ENCODE measurements at places on chromosomes 2 and 18.

DNA sequence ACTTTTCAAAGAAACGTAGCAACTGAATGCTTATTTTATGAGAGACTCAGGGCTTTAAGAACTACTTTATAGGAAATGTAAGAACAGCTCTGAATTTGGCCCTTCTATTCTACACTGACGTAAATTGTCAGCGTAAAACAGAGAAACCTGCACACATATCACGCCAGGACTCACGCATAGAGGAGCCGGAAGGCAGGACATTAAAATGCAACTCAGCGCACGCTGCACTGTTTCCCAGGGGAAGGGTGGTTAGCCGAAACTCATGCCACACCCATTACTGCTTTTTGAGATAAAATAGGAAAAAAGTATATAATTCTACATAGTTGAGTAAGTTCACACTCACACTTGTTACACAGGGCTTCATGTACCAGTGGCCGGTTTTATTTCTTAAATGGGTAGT lies 7.4 kb downstream of the TUBB6 start:
- DNase-seq = no peak

DNA sequence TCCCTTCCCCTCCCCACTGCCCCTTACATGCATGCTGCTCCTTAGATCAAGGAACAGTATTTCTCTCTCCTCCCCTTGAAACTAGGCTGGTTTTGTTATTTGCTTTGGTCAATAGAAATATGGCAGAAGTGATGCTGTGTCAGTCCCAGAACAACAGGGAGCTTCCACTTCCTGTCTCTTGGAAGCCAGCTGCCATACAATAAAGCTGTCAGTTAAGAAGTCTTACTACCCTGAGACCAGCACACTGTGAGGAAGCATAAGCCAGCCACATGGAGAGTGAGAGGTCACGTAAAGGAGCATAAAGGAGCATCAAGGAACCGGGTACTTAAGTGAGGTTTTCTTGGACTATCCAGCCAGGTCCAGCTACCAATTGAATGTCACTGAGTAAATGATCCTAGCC lies 126.6 kb downstream of the NOL4 start:
- no peak for DNase-seq

DNA sequence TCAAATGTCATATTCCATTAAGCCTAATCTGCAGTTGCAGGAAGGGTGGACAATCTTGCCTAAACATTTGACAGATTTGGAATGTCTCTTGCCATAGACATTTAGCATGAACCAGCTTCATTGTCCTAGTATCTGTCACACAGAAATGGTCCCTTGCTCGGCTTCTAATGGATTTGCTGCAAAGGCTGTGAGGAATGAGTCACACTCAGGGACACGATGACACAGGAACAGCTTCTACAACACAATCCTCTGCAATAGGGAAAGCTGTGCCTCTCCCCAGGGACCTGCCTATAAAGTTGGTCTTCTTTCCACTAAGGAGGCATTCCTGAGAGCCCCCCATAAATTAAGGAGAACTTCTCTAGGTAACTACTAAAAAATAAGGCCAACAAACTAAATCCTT lies 155.1 kb upstream of the L3MBTL4 start:
- DNase-seq = no peak

DNA sequence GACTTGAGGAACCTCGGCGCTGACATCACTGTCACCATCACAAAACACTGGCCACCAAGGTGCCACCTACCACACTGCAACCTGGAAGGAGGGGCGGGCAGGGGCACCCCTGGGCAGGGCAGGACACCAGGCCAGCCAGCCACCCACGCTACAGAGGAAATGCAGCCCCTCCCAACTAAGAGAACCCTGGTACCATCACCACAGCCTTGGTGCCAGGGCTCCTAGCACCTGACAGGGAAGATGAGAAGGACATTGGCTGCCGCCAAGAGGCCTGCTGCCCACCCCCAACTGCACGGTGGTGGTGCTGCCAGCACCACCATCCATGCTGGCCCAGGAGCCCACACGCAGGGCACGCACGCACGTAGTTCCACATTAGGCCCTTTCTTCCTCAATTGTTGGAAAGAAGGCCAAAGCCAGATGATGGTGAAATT lies 88.7 kb downstream of the HDAC4 start:
- DNase-seq = no peak

DNA sequence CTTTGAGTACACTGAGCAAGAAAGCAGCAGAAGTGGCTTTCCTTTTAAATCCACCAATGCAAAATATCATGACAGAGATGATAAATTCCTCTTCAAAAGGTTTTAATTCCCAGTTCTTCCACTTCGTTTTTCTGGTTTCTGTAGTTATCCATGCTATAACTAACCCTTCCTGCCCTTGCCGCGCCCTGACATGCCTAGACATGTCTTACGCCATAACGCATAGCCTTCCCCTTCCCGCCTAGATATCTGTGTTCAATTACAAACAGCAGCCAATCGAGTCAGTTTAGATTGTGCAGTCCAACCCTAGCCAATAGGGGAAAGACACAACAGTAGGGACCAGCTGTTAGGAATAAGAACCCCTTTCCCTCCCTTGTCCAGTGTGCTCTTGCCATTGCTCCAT lies 16.1 kb downstream of the PRPF40A start:
- DNase-seq = no peak

- no peak for DNase-seq
These were observed 293.6 kb downstream of the FSIP2 start for GRCh38 chr2:186032102-186032738.

DNA sequence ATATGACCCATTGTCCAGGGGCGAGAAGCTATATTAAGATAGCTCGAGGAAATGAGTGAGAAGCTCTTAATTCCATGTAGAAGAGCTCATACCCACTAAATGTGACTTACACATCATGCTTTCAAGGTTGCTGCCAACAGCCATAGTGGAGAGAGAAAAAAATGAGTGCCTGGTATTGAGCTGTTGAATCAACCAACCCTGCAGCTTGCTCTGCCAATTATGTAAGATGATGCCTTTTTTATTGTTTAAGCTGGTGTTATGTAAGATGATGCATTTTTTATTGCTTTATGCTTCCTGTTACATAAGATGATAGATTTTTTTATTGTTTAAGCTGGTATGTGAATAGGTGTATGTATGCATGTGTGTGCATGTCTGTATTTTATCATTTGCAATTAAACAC lies 228.2 kb downstream of the CCDC178 start:
- no peak for DNase-seq

DNA sequence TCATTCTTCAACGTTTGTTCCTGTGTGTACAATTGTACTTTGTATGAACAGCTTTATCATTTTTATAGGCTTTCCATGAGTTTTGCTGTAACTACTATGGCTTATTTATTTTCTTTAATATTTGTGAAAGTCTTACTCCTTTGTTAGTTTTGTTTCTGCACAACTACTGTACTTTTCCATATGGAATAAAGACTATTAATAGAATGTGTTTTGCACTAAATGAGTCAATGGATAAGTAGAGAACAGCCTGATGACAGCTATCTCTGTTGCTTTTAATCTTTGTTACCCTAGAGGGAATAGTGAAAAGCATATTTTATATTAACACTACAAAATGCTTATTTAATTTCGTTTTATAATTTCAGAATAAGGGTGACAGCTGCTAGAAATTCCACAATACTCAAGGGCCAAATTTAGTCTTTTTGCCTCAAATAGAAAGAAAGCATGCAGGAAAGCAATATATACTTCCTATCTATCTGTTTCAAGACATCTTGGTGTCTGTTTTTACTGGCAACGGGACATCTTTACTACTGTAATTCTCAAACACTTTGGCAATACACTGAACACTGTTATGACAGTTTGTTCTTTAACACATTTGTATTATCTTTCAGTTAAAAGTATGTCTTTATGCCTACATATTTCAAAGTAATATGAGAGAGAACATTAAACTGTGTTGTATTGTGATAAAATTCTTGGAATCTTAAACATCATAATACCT lies 53.9 kb downstream of the WDSUB1 start:
- DNase-seq = no peak

DNA sequence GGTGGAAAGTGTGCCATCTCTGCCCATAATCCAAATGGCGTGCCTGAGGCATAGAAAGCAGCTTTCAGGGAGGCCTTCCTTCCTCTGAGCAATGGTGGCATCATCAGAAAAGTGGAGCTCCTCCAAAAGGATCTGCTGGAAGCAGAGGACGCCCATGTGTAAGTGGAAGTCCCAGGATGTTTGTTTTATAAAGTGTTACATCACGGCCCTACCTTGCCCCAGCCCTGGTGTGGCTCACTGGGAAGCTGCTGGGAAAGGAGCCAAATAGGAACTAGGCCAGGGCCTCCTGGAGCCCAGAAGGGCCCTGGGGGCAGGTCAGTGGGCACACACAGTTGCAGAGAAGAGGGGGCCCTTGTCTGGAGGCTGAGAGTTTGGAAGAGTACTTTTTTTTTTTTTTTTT lies 4.2 kb upstream of the ODC1 start:
- DNase-seq = no peak

- no peak for DNase-seq
These were observed 33.8 kb upstream of the POLE4 start for GRCh38 chr2:74924463-74925265.

DNA sequence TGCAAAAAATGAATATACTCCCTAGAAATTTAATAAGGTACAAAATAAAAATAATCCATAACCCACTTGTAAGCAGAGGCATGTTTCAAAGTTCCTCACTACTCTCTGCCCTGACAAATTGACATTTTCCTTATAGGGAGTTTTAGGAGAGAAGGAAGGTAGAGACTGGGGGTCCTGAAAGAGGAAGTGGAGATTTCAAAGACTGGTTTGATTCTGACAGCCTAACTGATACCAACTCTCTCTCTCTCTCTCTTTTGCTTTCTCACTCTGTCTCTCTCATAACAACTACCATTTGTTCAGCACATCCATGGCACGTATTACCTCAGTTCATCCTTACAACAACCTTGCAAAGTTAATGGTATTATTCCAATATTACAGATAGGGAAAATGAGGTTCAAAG lies 18.6 kb downstream of the FZD7 start:
- no peak for DNase-seq

- DNase-seq = no peak
These were observed 210.9 kb upstream of the PKDCC start for GRCh38 chr2:41836948-41837347.

DNA sequence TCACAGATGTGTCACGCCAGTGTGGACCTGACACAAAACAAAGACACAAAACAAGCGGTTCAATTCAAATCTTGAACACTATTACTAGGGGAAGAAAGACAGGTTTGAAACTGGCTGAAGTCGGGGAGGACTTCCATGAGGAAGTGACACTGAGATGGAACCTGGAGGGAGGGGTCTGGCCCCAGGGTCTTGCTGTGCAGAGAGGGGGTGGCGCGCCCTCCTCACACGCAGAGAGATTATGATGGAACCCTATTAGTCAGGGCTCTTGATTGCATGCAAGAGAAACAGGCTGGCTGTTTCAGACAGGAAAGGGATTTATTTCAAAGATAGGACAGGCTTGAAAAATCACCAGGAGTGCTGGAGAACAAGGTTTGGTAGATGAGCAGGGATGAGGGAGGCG lies 363.6 kb upstream of the HS6ST1 start:
- DNase-seq = no peak

DNA sequence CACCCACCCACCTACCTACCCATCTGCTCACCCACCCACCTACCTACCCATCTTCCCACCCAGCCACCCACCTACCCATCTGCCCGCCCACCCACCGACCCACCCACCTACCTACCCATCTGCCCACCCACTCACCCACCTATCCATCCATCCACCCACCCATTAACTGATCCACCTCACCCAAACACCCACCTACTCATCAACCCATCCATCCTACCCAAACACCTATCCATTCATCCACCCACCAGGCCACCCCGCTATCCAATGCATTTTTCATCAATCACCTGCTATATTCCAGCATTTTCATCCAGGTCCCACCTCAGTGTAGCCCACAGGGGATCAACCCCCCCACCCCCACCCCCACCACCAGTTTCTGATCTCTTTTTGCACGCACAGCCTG lies 121.8 kb downstream of the GLI2 start:
- no peak for DNase-seq

DNA sequence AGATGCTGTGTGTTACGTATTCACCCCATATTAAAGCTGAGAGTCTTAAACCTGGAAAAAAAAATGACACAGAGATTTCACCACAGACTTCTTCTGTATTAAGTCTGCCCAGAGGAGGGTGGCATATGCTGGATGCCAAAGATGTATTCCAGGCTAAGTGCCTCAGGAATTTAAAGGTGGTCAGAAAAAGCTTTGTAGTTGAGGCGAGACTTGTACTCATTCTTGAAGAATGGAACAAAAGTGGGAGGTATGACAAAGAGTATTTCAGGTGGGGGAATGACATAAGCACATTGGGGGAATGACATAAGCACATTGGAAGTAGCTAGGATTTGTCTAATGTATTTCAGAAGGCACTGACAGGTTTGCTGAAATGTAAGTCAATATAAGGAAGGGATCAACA lies 98.6 kb downstream of the BABAM2 start:
- DNase-seq = no peak

GRCh38 chr2:120935339-120936313 lies 200.0 kb downstream of the GLI2 start:
- no peak for DNase-seq

- no peak for DNase-seq
These were observed 129.0 kb upstream of the COPS8 start for GRCh38 chr2:236956641-236957040.

DNA sequence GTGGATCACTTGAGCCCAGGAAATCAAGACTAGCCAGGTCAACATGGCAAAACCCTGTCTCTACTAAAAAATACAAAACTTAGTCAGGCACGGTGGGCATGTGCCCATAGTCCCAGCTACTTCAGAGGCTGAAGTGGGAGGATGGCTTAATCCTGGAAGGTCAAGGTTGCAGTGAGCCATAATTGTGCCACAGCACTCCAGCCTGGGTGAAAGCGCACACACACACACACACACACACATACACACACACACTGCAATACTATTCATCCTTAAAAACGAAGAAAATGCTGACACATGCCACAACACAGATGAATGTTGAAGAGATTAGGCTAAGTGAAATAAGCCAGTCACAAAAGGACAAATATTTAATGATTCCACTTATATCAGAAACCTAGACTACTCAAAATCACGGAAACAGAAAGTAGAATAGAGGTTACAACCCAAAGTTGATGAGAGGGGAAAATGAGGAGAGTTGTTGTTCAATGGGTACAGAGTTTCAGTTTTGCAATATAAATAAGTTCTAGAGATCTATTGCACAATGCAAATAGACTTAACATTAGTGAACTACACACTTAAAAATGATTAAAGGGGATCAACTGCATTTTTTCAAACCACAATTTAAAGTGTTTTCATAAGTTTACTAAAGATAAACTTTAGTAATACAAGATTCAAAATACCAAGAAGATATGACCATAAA lies 114.5 kb downstream of the USP34 start:
- no peak for DNase-seq

- DNase-seq = no peak
These were observed 4.3 kb downstream of the PNKD start for GRCh38 chr2:218274586-218274985.

- no peak for DNase-seq
These were observed 198.4 kb upstream of the NT5C1B start for GRCh38 chr2:18787726-18788125.

DNA sequence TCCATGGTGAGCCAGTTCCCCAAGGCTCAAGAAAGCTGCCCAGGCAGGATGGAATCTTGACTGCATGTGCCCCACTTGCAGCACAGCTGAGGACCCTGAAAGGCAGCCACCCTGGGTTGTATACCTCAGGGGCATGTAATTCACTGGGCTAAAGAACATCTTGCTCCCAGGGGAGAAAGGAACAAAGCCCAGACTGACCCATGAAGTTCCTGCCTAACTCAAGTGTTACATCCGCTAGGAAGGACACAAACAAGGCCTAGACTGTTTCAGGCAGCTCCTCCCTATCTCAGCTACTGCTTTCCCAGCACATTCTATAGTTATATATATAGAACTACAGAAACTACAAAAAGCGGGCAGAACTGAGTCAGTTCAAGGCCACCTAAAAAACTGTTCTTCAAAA lies 69.0 kb downstream of the RBM43 start:
- DNase-seq = no peak
